ENCODE measurements at places on chromosomes 5 and 9.

DNA sequence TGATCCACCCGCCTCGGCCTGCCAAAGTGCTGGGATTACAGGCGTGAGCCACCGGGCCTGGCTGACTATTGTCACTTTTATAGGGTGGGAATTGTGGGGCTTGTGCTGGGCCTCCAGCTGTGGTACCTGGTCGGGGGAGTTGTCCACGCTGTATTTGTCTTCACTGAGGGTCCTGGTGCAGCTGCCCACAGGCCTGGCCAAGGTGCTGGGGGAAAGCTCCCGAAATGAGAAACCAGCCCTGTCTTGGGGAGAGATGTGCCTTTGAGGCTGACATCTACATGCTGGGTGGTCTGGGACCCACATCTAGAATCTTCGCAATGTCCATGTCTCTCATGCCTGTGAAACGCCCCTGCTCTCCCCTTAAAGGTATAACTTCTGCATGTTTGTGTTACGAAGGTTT is 2.6 kb downstream of the EXOC3 start:
- DNase-seq, result no peak

GRCh38 chr9:132381966-132382541 is 24.6 kb downstream of the TTF1 start:
- DNase-seq, result no peak

GRCh38 chr5:117943541-117943940 is 1044.8 kb downstream of the DTWD2 start:
- no peak for DNase-seq

DNA sequence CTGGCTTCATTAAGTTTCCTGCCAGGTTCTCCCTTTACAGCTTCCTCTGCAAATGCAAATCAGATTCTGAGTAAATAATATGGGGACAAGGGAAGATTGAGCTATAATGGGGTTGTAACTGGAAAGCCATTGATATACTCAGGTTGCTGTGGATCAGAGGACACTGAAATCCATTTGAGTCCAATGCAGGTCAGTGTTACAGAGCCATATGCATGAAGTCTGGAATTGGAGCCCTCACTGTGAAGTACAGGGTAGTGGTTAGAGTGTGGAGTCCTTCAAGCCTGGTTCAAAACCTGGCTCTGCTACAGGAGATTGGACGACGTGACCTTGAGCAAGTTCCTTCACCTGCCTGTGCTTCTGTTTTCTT is 48.7 kb downstream of the TIMD4 start:
- DNase-seq, result no peak

- no peak for DNase-seq
Measured at GRCh38 chr5:43852279-43852678, 249.3 kb downstream of the NNT start.

GRCh38 chr5:131810510-131811249 is 13.9 kb upstream of the FNIP1 start:
- no peak for DNase-seq

GRCh38 chr5:137315534-137316345 is 183.4 kb downstream of the SPOCK1 start:
- no peak for DNase-seq

DNA sequence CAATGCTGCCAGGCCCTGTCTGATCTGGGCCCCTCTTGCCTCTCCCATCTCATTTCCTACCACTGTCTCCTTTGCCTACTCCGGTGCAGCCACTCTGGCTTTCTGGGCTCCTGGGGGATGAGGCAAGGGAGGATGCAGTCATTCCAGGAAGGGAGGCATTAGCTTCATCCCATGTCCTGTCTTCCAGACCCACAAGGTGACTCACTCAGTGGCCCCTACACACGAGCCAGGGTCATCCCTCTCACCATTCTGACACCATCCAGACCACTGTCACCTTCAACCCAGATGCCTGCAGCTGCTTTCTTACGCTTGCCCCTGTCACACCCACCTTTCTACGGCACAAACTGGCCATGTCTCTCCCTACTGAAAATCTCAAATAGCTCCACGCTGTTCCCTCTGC is 19.1 kb downstream of the ACSL6 start:
- DNase-seq, result no peak

GRCh38 chr5:123997462-123998215 is 485.7 kb downstream of the CSNK1G3 start:
- no peak for DNase-seq

GRCh38 chr9:137167277-137167746 is 2.5 kb downstream of the LRRC26 start:
- DNase-seq, result peak; percentile 75

DNA sequence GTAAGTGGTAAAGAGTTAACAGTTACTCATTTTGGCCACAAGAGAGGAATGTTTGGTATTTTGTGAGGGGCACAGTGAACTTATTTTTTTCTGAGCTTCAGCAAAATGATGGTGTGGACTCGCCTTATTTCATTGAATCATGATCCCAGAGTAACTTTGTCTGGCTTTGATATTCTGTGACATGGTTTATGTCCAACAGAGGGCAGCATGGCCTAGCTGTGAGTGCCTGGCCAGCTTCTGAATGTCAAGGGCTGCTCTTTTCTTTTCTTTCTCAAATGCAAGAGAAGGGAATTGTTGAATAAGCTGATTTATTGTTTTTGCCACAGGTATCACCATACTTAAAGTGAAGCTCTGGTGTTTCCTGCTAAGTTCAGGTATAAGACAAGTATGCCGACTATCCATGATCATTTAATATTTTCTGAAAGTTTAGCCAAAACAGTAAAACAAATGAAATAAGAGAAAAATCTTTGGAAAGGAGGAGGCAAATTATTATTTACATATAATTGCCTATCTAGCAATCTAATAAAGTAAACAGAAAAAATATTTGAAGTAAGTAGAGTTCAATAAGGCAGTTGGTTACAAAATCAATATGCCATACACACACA is 31.7 kb downstream of the MRPL22 start:
- no peak for DNase-seq

DNA sequence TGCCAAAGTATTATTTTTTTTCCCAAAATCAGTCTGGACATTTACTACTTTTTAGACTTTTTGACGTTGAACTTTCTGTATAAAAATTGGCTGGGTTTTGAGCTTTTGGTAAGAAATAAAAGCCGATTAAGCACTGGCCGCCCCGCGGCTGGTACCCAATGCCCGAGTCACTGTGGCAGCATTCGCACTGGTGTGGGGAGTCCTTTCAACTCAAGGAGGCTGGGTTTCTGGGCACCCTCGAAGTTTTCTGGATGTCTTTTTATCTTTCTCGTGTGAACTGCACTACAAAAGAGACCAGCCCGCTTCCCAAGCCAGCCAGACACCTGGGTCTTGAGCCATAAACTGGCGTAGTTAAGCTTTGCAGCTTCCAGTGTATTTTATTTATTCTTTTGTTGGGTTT is 72.0 kb upstream of the OTULINL start:
- DNase-seq, result no peak

DNA sequence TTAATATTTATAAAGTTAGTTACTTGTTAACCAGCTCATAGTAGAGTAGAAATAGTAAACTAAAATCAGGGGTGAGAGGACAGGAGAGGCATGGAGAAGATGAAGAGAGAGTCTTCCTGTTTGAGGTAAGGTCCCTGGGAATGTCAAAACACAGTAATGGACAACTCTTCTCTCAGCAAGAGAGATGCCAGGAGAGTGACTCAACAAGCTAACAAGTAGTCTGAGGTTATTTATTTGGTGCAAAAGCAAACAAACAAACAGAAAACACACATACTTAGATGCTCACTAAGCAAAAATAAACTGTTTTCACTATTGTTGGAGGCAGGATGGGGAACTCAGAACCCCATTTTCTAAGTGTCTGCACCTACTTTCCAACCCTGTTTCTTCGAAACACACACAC is 333.2 kb upstream of the RFX3 start:
- no peak for DNase-seq

DNA sequence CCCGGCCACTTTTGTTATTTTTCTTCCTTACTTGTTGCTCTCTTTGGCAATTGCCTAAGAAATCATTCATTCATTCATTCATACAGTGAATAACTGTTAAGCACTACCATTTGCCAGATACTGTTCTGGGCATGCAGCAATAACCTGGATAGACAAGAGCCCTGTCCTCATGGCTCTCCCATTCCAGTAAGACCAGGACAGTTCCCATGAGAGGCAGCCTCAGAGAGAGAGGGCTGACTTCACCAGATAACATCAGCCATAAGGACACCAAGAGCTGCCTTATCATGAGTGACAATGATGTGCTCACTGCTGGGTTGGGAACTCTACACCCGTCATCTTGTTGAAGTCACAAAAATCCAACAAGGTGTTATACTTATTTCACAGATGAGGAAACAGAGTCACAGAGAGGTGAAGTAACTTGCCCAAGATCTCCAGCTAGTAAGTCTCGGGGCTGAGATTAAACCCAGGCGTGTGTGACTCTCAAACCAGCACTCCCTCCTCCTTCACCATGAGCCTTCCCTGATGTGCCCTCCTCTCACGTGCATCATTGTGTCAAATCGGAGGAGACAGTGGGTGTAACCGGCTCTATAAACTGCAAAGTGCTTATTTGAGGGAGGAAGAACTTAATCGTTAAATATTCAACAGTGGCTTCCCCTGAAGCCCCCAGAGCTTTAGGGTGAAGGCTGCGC is 61.1 kb upstream of the TBC1D2 start:
- DNase-seq, result no peak

DNA sequence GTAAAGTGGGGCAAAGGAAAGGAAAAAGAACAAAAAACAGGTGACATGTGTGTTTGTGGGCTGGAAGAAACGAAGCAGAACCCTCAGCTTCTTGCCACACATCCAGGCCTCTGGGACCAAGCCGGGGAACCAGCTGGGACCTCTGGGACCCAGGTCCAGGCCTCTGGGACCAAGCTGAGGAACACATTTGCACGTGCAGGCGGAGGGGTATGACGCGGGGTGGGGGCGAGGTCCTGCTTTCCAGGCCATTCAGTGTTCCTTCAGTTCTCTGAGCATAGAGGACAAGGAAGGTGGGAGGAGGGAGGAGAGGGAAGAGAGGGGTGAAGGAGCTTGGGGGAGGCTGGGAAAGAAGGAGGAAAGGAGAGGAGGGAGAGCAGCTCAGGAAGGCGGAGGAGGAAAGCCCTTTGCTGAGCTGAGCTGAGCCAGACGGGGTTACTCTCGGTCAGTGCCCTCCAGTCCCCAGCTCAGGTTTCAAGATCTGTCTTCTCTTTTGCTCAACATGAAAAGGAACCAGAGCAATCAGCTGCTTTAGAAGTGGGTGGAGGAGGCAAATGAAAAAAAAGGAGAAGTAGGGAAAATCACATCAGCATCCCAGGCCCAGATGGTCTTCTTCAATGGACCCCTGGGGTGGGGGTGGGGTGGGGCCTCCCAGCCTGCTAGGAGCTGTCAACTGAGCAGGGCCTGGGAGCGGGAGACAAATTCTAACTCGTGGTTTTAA is 59.1 kb downstream of the ABCA1 start:
- DNase-seq, result peak; percentile 70

GRCh38 chr5:59099270-59099994 is 516.6 kb downstream of the RAB3C start:
- no peak for DNase-seq

GRCh38 chr5:176609724-176610434 is at the start of gene GPRIN1:
Gene GPRIN1 (minus strand): TSS chr5:176610156. CDS start chr5:176599834, 10,322 bp downstream.
- DNase-seq, result peak; percentile 94

DNA sequence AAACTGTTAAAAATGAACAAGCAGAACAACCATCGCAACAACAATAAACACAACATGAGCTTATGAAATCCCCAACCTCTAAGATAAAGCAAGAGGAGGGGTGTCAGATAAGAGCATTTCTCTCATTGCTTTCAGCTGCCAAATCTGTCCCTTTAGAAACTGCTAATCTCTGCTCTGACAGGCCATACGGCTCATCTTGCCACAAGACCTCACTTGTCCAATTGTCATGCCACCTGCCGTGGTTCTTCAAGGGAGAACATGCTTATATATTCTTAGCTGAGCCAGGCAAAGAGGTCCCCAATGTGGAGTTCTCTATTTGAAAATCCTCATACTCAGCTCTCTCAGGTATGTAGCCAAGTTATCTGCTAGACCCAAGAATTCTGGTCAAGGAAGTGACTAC is 405.0 kb upstream of the TNC start:
- no peak for DNase-seq

GRCh38 chr5:180291234-180291940 is 496 bp downstream of the MAPK9 start:
- DNase-seq, result peak; percentile 26

GRCh38 chr5:102758576-102758975 is 3.5 kb downstream of the PAM start:
- no peak for DNase-seq

DNA sequence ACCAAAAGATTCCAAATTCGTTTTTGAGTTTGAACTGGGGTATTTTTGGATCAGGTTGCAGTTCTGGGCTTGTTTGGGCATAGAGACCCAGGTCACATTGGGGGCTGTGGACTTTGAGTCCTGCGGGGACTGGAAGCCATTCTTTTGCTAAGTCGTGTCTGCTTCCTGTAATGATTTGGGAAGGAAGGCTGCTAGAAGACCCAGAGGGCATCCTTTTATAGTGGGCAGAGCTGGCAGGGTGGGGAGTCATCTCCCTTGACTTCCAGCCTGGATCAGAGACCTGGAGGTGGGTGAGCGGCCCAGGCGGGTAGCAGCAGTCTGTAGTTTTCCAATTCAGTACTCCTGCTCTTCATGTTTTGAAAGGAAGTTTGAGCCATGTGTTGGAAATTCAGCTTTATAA is 11.3 kb downstream of the ZNF618 start:
- no peak for DNase-seq

GRCh38 chr5:181224390-181225229 is 1.5 kb downstream of the TRIM41 start:
- peak; percentile 55 for DNase-seq

DNA sequence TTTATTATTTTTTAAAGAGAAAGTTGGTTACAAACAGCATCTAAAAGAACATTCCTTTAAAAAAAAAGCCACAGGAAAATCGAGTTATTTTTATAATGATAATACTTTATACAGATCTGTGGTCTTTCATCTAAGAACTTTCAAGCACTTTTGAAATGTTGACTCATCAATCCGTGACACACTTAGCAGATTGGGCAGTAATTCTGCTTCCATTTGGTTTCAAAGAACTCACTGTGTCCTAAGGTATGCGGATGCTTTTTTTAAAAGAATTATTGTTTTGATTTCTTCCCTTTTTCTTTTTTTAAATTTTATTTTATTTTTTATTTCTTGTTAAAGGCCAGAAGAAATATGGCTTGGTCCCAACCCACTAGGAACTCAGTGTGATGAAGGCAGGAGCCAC is 147.8 kb downstream of the AOPEP start:
- no peak for DNase-seq

DNA sequence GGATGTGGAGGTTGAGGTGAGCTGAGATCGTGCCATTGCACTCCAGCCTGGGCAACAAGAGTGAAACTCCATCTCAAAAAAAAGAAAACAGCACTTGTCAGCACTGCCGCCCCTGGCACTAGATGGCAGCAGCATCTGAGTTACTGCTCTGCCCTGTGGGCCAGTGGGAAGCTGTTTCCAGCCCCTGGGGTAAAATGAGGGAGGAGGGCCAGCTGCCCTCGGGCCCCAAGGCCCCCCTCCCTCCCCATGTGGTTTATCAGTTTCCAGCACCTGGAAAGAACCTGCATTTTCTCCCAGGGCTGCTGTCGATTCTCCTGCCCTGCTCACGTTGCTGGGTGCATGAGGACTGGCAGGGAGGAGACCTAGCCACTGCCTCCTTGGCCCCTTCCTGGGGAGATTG is 13.2 kb upstream of the CEL start:
- no peak for DNase-seq
